ENCODE measurements at places on chromosomes 3 and 15.

- no peak for DNase-seq
These were observed 238.0 kb downstream of the SHOX2 start for GRCh38 chr3:157868196-157868595.

DNA sequence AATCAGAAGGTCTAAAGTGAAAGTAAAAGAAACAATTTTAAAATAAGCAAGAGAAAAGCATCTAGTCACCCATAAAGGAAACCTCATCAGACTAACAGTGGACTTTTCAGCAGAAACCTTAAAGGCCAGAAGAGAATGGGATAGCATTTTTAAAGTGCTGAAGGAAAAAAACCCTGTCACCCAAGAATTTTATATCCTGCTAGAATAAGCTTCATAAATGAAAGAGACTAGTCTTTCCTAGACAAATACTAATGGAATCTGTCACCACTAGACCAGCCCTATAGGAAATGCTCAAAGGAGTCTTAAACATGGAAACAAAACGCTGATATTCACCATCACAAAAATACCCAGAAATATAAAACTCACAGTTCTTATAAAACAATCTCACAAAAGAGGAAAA is 46.9 kb downstream of the TAMM41 start:
- DNase-seq, result no peak

DNA sequence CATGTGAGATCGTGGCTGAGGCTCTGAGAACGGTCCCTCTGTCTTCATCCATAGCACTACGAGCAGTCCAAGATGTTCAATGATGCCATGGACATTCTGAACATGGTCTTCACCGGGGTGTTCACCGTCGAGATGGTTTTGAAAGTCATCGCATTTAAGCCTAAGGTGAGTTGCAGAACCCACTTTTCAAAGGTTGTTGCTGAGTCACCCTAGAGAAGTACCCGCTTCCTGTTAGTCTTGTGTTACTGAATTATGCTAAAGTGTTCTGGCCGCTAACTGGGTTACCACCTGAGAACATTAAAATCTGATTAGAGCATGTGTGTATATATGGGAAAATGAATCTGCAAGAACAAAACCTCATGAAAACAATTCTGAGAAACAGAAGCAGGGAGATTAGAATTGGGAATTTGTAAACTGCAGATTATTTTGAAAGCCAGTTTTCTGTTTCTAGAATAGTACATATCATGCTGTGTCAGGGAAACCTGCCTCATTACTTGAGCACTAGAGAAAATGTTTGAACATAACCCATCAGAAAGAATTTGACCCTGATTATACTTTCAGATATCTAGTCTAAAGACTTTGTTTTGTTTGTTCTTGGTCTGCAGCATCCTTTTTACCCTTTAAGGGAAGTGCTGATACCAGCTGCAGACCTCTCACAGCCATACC is 92.6 kb downstream of the CHDH start:
- no peak for DNase-seq

GRCh38 chr15:71083349-71083748 is 31.9 kb upstream of the THSD4 start:
- DNase-seq, result no peak

GRCh38 chr3:65642883-65643282 is 395.8 kb downstream of the MAGI1 start:
- no peak for DNase-seq

DNA sequence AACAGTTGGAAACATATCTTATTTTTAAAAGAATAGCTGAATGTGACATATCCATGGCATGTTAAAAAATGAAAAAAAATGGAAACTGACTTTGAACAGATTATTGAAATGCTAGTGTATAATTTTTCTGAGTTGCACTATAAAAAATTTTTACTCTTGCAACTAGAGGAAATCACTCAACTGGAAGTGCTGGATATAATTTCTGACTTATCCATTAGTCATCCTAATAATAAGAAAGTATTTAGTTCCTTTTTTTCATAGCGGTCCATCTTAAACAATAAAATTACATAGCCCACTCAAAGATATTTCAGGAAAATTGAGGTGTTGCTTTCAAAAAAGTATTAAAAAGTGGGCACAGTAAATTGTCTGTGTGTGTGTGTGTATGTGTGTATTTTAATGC is 80.7 kb downstream of the MBNL1 start:
- DNase-seq, result no peak

DNA sequence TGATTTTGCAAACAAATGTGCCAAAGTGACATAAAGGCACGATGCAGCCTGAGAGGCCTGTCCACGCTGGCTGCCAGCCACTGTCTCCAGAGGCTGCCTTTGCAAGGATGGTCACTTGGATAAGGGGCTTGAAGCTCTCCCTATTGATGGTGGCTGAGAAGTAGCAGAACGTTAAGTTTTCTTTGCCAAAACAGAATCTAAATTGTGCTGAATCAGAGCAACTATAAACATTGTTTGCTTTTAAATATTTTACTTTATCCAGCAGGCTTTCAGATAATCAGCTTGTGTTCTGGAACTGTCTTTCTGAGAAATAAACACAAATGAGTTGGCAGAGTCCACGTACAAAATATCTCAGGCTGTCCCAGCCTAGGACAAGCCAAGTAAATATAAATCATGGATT is 23.8 kb upstream of the CNBP start:
- no peak for DNase-seq

- DNase-seq, result no peak
These were observed 57.5 kb downstream of the IGSF11 start for GRCh38 chr3:118977118-118977517.

DNA sequence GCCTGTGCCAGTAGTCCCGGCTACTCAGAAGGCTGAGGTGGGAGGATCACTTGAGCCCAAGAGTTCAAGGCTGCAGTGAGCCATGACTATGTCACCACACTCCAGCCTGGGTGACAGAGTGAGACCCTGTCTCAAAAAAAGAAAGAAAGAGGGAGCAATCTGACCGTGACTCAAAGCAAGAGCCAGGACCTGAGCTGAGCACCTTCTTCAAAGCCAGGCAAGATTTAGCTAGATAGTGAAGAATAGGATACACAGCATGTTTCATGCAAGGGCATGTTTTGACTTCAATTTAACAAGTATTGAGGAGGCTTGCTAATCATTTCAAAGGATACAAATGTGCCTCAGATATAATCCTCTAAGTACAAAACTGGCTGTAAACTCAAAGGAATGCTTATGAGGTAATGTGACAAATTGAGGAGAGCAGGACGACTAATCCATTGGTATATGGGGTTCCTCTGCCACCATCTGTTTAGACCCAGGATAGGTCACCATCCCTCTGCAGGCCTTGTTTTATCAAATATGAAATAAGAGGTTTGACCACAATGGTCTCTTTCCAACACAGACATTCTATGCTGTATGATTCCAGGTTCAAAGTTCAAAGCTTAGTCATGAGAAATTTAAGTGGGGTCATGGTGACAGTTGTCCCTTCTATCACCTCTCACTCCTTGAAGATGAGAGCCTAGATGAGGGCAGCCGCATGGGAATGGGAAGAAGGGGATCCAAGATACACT is 33.2 kb downstream of the RAB27A start:
- DNase-seq, result no peak

- DNase-seq, result no peak
These were observed 22.5 kb upstream of the MB21D2 start for GRCh38 chr3:192940129-192940528.

- DNase-seq, result no peak
These were observed 81.3 kb downstream of the SATB1 start for GRCh38 chr3:18343809-18344208.

DNA sequence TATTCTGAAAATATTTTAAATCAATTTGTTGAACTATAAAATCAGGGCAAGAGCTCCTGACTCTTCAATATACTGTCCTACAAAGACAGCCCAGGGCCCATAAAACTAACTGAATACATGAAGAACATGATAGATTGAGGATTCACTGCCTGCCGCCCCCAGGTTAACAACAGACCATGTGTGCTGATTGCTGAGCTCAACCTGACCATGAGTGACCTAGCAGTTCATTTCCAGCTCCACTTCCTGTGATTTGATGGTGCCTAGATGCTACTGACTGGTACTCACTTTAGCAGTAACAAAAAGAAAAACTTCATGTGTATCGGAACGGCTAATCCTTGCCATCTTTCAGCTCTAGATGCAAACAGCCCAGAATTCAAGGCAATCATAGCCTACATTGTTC is 9.6 kb upstream of the KLF13 start:
- DNase-seq, result no peak

DNA sequence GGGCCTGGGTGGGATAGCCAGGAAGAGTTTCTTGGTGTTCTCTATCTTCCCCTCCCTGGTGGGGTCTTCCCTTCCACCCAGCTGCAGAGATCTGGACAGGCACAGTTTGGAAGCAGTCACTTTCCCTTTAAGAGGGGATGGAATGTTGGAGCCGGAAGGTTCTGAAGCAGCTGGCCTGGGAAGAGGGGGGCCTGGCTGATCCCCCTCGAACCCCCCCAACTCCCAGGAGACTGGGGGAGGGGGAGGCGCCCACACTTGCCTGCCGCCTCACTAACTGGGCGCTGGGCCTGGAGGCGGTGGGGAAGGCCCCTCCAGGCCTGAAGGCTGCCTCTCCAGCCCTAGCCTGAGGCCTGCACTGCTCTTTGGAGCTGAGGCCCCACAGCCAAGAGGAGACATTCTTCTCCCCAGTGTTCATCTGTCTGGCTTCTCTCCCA is 1.4 kb downstream of the DVL3 start:
- no peak for DNase-seq

- peak; percentile 88 for DNase-seq
These were observed at the start of gene LRCH3 for GRCh38 chr3:197791113-197791891. TSS of gene LRCH3 (plus strand) at chr3:197791254. CDS start at chr3:197791279, 25 bp downstream.

- DNase-seq, result no peak
These were observed 161.0 kb downstream of the THSD4 start for GRCh38 chr15:71276336-71276665.

DNA sequence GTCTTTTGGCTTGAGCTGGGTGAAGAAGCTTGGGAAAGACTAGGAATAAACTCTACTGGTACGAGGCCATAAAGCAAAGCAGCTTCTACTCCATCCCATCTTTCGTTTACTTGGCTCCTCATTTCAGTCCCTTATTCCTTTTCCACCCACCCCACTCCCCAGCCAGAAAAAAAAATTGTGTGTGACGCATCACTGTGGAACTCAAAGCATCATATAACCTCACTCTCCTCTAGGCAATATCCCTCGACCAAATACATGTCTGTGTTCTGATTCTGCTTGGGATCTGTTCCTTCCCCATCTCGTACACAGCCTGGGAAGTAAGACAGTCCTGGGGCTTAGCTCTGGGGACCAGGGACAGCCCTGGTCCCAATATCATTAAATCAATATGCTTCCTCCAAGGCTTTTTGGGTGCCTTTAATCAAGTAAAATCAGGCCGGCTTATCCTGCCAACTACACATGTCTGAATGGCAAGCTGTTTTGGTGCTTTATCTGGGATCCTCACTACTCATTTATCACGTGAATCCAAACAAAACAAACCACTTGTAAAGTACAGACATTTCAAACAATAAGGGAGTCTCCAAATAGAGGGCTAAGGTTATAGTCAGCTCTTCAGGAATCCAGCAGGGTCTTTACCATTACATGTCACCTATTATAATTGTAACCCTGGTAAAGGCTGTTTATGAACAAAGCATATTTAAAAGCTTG is 74.9 kb upstream of the ZBED2 start:
- DNase-seq, result no peak

GRCh38 chr3:58731673-58732072 is 65.1 kb upstream of the FAM3D start:
- DNase-seq, result no peak

GRCh38 chr3:132900481-132900880 is 137.7 kb upstream of the TMEM108 start:
- DNase-seq, result no peak

DNA sequence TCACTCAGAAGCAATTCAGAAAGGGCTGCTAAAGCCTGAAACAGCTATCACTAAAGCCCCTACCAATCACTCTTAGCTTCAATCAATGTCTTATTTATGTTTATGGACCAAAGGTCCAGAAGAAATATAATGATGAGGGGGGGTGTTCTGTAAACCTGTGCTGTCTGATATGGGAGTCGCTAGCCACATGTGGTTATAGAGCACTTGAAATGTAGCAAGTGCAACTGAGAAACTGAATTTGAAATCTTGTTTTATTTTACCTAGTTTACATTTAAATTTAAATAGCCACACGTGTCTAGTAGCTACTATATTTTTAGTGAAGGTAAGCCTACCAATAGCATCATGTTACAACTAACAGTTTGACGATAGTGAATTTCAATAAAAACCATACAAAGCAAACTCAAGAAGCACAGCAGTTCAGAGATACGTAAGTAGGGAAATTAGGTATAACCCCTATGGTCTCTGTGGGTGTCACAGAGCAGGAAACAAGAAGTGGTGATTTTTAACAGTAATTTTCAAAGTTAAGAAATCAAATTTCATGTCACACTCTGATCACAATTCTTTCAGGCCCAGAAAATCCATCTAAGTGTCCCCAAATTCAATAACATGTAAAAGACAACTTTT is 3.6 kb downstream of the POU1F1 start:
- no peak for DNase-seq

- peak; percentile 38 for DNase-seq
These were observed 21.0 kb downstream of the SEC61A1 start for GRCh38 chr3:128073185-128073725.

DNA sequence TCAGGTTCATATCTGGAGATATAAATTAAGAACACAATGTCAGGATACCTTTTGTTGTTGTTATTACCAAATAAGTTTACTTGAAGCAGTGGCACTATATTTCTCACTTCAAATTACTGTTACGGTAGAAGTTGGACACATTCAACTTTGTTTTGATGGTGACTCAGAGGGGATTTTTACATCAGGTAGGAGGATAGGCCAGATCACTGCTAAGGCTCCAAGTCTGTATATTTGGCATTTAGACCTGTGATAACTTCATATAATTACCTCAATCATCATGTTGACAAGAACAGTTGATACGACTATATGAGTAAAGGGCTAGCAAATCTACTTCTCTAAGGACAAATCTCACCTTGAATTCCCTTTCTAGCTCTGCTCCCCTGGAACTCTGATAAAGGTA is 15.6 kb downstream of the LZTFL1 start:
- no peak for DNase-seq
